ENCODE measurements at places on chromosomes 4 and X. TPM values are rescaled to one million over a fixed set of nuclear protein-coding genes. Genes with fewer than 3 reads are reported as not detected.

- peaks cover 4% of the 10 kb centered on the region for H3K4me1 ChIP-seq
- no peak for DNase-seq
- H3K4me3 ChIP-seq = no peak overlapping the region
- H3K27ac ChIP-seq = no peak overlapping the region
- H3K27me3 ChIP-seq = no peaks in the 10 kb centered on the region
These were observed 72.5 kb downstream of the EVC start for GRCh38 chr4:5783486-5783885.

DNA sequence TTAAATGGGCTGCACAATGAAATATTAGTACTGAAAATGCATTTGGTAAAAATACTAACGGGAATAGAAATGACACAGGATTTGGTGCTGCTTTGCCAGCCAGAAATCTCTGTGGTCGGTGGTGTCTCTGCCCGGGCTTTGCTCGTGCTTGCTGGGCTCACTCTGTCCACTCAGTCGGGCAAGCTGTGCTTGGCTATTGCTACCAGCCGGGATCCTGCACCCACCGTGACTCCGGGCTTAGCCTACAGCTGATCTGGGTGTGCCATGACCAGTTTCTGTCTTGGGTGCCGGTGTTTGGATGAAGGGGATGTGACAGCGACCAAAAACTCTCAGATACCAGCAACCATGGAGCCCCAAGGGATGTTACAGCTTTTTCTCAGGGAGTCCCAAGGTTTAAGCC is 487.7 kb downstream of the TECRL start:
- H3K4me1 ChIP-seq = no peaks in the 10 kb centered on the region
- DNase-seq = no peak
- H3K36me3 ChIP-seq = no peaks in the 10 kb centered on the region
- no peaks in the 10 kb centered on the region for H3K27me3 ChIP-seq

GRCh38 chrX:68286076-68286475 is 147.2 kb downstream of the OPHN1 start:
- no peaks in the 10 kb centered on the region for H3K4me1 ChIP-seq
- H3K36me3 ChIP-seq = no peaks in the 10 kb centered on the region
- DNase-seq = no peak
- no peak overlapping the region for H3K27ac ChIP-seq

Gene F11
- total RNA-seq = not detected

Gene RAB33A
- total RNA-seq = 18.3 TPM

Gene PITX2
- 0.26 TPM for total RNA-seq

Gene KIF4A
- total RNA-seq = 5.6 TPM
